ENCODE measurements at places on chromosomes 12 and 14.

- peak; percentile 65 for DNase-seq
Observed at GRCh38 chr12:69154585-69155363, 84.6 kb upstream of the CPSF6 start.

DNA sequence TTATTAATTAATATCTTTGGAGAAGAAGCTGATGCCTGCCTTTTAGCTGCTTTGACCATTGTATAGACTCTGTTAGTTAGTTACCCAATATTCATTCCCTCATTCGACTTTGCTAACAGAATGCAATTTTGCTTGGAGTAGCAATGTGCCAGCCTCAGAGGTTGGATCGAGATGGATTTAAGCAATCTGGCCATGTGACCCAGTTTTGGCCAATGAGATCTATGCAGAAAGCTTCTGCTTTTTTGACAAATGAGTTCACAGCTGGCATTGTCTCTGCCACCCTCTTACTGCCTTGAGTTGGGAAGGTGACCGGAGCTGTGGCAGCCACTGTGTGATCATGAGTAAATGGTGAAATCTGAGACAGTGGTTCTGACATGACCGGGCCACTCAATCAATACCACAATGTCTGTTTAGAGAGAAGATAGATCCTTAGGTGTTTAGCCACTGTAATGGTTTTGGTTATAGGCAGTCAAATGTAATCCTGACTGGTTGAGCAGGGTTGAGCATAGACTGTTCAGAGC is 74.9 kb upstream of the MED13L start:
- DNase-seq = no peak

GRCh38 chr14:39217214-39217879 is 16.4 kb upstream of the MIA2 start:
- DNase-seq = no peak

DNA sequence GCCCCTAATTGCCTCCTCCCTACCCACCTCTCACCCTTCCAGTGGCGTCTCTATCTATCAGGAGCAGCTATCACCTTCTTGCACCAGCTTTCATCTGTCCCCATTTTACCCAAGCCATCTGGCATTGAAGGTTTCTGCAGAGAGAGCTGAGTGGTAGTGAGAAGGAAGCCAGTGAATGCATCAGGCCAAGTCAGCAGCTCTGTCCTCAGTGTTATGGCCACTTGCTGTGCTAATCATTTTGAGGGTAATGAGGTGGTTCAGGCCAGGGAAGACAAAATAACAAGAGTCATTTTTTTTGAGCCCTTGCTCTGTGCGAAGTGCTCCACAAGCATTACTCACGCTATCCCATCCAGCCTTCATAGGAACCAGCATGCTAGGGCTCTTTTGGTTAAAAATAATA is 164.7 kb downstream of the SUDS3 start:
- DNase-seq = no peak

DNA sequence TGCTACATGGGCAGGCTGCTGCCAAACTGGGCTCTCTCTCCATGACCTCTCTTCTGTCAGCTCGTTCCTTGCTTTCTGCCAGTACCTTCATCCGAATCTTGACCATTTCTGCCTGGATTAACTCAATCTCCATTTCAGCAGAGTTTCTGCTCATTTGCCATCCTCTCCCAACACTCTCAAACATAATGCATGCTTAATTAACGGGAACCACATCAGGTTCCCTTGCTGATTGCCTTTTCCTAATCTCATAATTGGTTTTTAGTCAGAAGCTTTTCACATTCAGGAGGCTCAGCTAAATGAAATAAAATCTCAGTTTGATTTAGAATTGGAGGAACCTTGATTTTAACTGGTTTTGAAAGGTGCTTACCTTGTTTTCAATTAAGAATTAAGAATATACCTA is 127.3 kb downstream of the SLC5A8 start:
- no peak for DNase-seq

DNA sequence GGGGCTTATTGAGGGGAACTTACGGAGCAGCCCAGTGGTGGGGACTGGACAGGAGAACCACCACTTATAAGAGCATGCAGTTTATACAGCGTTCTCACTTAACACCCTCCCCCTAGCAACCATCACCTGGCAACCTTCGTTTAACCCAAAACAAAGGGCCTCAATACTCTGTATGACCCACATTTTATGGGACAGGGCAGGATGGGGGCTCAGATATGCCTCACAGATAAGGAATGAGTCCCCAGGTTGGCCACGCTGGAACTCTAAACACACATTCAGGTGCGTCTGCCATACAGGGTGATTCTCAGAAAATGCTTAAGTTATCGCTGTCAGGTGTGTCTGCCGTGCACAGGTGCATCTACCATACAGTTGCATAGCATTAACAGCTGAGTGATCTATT is 99.2 kb downstream of the GCH1 start:
- no peak for DNase-seq

GRCh38 chr12:20716037-20716436 is 20.9 kb downstream of the SLCO1C1 start:
- DNase-seq = no peak

DNA sequence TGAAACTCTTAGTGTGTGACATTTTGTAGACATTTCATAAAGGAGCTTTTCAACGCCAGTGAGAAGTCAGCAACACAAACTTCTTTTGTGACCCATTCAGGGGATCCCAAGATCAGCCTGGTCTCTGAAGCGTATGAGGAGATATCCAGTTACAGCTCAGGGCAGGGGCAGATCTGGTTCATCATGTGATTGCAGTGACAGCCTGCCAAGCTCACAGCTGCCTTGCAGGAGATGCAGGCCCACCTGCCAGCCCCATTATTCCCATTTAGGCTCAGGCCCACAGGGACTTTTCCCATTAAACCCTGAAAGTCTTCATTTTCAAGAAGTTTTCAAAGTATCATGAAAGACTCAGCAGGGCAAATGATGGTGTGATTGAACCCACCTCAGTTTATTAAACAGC is 38.3 kb downstream of the SRGAP1 start:
- DNase-seq = no peak

- no peak for DNase-seq
Observed at GRCh38 chr12:65208964-65209654, 39.7 kb downstream of the LEMD3 start.

DNA sequence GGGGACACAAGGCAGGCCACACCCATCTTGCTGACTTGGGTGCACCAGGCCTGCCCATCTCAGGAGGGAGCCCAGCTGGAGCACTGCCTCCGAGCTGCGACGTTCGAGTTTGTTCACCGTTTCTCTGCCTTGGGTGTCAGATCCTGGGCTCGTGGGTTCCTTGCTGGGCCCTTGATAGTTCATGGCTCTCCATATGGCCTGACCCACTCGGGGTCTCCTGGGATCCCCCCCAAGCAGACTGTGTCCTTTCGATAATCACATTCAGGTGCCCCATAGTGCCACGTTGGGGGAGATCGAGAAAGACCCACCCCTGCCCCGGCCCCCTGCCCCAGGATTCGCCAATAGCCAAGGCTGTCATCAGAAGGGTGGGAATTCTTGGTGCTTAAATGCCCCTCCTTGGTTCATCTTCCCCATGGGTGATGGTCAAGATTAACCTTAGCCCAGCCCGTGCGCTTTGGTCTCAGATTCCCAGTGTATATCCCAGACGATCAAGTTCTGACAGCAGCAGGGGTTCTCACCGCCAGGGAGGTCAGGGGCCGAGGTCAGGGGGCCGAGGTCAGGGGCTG is 7.4 kb downstream of the RFLNA start:
- no peak for DNase-seq

DNA sequence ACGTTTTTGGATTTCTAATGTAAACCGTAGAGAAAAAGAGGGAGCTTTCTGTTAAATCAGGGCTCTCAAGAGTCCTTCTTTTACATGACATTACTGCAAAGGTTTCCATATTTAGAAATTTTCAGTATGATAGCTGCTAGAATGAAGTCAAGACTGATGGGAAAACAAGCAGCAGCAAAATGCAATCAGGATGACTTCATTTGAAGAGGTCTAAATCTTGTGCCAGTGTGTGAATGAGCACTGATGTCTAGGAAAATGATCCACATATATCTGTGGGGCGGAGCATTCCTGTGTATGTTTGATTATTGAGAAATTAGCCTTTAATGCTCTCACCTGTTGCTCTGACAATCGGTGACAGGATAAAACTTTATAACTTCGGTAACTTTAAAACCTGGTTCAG is 73.6 kb downstream of the GRIP1 start:
- no peak for DNase-seq

DNA sequence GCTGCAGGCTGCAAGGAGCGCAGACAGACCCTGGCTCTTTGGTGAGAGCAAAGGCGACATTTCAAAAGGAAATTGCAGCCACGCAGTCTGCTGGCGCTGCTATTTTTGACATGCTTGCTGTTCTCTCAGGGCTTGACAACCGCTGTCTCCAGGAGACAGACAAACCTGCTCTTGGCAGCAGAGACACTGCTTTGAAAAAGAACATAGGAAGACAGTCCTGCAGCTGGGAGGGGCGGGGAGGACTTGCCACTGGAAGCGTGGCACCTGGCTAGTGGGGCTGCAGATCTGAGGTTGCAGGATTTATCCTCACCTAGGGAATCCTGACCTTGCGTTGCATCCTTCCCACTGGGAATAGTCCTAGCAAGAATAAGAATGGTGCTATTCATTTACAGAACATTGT is 91.8 kb upstream of the KCNA1 start:
- DNase-seq = no peak

- DNase-seq = no peak
Observed at GRCh38 chr12:129877411-129877810, 26.4 kb downstream of the TMEM132D start.

DNA sequence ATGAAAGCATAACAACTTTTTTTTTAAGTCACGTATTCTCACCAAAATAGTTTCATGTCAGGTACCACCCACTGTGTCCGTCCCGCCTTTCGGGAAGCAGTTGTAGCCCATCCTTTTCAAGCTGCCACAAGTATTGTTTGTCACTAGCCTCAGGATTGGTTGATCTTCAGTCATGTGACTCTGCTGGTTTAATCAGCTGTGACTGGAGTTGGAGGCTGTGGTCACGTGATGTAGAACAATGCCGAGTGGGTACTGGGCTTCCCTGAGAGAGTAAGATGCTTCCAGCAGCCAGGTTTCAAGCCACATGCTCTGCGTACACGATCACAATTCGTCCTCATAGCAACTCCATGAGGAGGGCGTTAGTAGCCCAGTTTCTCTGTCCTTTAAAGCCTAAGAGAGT is 83.0 kb upstream of the WSCD2 start:
- DNase-seq = no peak

- DNase-seq = no peak
Observed at GRCh38 chr12:8058506-8058905, 7.7 kb downstream of the C3AR1 start.

DNA sequence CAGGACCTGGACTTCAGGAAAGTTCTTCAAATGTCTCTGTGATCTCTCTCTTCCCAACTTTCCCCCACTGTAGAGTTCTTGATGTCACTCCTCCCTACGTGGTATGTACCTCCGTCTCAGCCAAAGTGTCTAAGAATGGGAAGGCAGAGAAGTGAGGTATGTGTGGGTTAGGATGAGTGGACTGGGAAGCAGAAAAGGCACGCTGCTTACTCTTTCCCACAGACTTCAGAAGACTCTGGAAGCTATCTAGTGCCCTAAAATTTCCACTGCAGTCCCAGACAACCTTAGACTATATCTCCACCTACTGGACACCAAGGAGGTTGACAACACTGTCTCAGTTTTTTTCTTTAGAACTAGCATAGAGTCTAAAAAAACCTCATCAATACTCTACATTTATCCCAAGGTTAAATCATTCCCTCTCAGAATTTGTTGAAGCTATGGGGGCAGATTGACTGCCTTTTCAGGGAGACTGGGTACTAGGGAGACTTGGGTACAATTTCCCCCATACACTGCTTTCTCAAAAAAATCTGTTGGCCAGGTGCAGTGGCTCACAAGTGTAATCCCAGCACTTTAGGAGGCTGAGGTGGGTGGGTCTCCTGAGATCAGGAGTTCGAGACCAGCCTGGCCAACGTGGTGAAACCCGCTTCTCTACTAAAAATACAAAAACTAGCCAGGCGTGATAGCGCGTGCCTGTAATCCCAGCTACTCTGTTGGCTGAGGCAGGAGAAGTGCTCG is 20.6 kb upstream of the ITGA5 start:
- DNase-seq = no peak

DNA sequence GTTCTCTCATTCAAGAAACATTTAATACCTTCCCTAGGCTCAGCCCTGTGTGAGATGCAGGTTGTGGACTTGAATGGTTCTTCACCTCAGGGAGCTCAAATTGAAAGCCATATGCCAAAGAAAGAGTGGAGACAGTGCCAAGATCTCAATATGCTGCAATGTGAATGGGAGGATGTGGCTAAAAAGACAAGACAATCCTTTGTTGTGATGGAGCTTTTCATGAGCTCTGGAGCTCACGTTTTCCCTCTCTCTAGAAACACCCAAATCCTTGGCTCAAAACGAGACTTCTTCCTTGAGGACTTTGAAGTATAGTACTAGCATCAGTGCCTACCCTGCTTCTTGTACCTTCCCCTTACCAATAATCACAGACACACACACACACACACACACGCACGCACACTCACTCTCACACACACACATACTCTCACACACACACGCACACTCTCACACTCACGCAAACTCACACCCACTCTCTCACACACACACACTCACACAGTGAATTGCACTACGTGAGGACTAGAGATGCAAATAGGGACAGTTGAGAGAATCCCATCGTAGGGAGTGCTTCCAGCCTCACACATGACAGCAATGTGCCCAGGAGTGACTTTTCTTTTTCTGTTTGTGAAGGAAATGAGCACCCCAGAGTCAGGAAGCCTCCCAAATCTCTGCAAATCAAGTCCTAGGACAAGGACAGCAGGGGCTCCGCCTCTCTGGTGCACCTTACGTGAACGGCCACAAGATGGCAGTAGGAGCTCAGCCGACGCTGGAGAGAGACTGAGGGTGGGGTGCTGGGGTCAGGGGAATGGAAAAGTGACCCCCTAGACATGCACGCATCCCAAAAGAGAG is 231.4 kb downstream of the PCNX1 start:
- DNase-seq = peak; percentile 16

DNA sequence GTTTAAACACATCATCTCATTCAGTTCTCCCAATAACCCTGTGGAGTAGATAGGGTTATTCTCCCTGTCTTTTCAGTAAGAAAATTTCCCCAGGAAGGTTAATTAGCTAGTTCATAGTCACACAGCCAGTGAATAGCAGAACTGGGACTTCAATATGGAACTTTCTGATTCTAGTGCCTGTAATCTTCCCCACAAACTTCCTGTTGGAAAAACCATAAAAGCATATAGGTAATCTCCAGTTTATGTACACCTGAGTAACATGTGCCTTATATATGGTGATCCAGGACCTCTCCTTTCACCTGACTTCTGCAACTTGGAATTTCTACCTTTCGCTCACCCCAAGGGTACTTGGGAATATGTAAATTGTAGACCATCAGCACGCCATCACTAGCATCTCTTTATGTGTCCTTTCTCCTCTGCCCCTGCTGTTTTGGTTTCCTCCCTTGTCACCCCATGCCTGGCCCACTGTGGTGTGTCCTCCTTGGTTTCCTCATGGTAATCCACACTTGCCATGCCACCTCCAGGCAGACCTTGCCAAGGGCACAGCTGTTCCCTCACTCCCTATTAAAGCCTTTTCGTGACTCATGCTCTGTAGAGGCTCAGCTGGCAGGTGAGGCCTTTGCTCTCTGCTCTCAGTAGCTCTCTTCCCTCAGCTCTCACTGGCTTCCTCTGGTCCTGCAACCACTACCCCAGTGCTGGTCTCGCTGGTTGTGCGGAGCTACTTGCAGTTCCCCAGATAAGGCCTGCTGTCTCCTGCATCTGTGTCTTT is 16.7 kb downstream of the TBC1D30 start:
- no peak for DNase-seq
